NCI-H524 (cell line): ENCODE measurements at places on chromosomes 1 and 21.

DNA sequence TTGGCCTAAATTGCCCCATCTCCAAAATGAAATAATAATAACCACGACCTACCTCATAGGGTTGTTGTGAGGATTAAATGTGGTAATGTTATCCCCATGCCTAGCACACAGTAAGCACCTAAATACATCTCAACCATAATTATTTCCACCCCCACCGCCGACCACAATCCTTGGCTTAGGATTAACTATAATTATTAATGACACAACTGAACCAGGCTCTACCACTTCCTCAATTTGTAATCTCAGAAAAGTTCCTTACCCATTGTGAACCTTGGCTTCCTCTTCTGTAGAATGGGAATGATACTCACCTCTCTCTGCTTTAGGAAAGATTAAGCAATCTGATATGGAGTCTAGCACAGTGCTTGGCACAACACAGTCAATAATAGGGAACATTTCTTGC lies 44.3 kb upstream of the TACSTD2 start:
- no peak for DNase-seq

GRCh38 chr1:182144646-182145030 lies 83.1 kb upstream of the ZNF648 start:
- no peak for DNase-seq

GRCh38 chr1:246897302-246897701 lies 34.4 kb downstream of the AHCTF1 start:
- no peak for DNase-seq

GRCh38 chr1:200900877-200901276 lies 6.2 kb downstream of the INAVA start:
- DNase-seq: no peak

DNA sequence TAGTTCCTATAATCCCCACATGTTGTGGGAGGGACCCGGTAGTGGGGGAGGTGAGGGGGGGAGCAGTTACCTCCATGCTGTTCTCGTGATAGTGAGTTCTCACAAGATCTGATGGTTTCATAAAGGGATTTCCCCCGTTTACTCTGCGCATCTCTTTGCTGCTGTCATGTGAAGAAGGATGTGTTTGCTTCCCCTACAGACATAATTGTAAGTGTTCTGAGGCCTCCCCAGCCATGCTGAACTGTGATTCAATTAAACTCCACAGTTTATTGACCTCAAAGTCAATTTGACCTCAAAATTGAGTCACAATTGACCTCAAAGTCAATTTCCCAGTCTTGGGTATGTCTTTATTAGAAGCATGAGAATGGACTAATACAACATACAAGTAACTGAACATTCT lies 19.7 kb downstream of the DPH5 start:
- no peak for DNase-seq
